ENCODE measurements at places on chromosomes 3 and 15.
A peak's percentile ranks its signal among the peaks of the same experiment; 100 is the strongest.

GRCh38 chr15:53126144-53126543 lies 336.0 kb upstream of the ONECUT1 start:
- DNase-seq: no peak

GRCh38 chr3:28840976-28841376 lies 439.9 kb upstream of the RBMS3 start:
- no peak for DNase-seq

- no peak for DNase-seq
These were observed 105.0 kb downstream of the CHRNA7 start for GRCh38 chr15:32135335-32135734.

GRCh38 chr3:104584682-104585081 lies 782.0 kb upstream of the ALCAM start:
- DNase-seq: no peak

DNA sequence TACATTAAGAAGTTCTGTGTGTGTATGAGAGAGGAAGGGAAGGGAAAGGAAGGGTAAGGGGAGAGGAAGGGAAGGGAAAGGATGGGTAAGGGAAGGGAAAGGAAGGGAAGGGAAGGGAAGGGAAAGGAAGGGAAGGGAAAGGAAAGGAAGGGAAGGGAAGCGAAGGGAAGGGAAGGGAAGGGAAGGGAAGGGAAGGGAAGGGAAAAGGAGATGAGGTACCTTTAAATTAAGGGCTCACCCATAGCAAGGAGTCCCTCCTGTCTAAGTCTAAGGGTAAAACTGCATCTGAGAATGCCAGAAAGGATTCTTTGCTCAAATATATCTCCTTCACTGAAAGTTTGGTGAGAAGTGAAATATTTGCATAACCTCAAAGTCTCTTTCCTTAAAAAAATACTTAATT lies 572.1 kb upstream of the ADAMTS9 start:
- no peak for DNase-seq

GRCh38 chr15:29150515-29151483 lies 118.8 kb downstream of the NSMCE3 start:
- DNase-seq: no peak

DNA sequence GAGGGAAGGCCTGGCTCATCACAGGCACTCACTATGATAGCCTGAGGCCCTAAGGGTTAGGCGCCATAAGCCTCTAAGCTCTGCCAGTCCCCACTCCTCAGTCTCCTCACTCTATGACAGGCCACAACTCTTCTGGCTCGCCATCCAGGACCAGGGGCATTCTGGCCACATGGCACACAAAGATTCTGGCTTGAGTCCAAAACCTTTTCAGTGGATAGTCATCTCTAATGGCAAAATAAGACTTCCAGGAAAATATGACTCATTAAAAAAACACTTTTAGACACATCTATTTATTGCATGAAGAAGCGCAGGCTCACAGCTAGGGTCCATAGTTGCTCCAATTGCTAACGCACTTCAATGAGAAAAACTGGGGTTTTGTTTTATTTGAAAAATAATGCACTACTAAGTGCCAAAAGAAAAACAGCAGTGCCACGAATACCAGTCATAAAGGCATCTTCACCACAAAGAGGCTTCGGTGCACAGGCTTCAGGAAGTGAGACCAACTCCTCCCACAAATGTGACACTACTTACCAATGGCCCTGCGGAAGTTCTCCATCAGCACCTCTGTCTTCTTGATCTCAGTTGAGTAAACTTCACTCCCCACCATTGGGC lies 11.1 kb downstream of the RUVBL1 start:
- DNase-seq: no peak

- no peak for DNase-seq
These were observed 45.8 kb upstream of the FBXL22 start for GRCh38 chr15:63551400-63551799.

DNA sequence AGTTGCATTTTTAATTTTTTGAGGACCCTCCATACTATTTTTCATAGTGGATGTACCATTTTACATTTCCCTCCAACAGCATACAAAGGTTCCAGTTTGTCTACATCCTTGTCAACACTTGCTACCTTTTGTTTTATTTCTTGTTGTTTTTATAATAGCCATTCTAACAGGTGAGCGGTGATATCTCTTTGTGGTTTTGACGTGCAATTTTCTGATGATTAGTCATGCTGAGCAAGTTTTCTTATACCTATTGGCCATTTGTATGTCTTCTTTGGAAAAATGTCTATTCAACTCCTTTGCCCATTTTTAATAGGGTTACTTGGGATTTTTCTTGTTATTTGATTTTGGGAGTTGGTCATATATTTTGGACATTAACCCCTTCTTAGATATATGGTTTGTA lies 187.0 kb downstream of the CDIN1 start:
- DNase-seq: no peak

GRCh38 chr3:14823910-14824629 lies 5.3 kb downstream of the FGD5 start:
- DNase-seq: no peak

- no peak for DNase-seq
These were observed 38.7 kb downstream of the RAB27A start for GRCh38 chr15:55250941-55251340.

- DNase-seq: no peak
These were observed 42.4 kb downstream of the TMEM40 start for GRCh38 chr3:12716605-12717151.

- no peak for DNase-seq
These were observed 362.5 kb upstream of the EPHA3 start for GRCh38 chr3:88744896-88745295.

GRCh38 chr3:134331811-134332199 lies 42.4 kb downstream of the AMOTL2 start:
- no peak for DNase-seq

DNA sequence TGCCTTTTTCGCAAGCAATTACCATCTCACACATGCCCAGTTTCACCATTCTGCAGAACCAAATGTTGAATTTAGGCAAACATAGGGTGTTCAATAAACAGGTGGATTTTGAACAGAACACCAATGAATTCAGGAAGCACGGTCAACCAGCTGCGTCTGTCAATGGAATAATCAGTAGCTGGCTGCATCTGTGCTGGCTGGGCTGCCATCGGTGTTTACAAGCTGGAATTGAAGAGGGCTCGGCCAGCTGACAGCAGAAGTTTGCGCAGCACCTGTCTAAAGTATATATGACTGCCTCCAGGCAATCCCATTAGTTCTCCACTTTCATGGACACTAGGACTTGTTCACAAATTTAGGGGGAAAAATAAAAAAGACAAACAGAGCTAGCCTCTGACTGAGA lies 996.4 kb upstream of the CFAP20DC start:
- no peak for DNase-seq

DNA sequence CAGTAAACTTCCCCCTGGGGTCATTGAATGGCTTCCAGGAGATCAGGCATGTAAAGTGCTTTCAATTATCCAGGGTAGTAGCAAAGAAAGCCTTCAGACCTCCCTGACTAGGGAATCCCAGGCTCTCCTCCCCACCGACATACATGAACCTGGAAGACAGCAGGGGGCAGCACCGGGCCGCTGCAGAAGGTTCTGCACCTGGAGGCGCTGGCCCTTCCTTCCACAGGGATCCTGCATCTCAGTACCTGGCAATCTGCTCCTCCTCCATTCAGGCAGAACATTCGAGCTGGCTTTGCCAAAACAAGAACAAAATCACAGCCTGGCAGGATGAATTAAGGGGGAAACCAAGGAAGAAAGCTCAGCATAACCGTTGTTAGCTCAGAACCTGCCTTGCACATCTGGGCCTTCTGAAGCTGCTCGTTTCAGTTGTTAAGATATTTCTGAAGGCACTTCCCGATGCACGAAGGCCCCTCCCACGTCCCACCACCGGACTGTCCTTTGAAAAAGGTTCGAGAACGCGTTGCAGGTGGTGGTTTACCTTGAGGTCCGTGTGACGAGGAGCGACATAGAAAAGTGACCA lies 237.7 kb downstream of the SLCO3A1 start:
- DNase-seq: no peak

DNA sequence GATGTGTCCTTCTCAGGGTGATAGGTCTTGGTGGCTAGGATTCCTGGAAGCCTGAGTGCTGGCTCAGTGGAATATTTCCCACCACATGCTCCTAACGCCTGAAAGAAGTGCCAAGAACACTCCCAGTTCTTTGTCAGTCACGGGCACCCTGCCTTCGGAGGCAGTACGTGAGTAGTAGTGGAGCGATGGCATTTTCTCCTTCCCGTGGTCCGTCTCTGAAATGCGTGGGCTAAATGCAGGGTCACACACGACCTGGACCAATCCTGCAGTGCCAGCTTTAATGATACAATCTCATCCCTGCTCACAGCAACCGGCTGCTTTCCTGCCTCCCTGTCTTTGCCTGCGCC lies 14.5 kb downstream of the H1-8 start:
- no peak for DNase-seq

DNA sequence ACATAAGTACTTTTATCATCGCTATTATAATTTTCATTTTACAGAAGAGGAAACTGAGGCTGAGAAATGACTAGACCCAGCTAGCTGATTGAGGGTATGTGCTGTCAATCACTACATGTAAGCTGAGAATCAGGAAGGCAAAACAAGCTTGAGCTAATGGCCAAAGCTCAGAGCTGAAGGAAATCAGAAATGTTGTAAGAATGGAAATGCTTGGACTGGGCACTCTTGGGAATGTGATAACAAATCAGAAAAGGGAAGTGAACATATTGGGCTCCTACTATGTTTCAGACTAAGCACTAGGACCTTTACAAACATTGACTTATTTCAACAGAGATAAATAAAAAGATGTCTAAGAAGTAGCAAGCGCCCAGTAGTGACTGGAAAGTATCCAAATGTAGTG lies 33.8 kb upstream of the BOC start:
- no peak for DNase-seq

DNA sequence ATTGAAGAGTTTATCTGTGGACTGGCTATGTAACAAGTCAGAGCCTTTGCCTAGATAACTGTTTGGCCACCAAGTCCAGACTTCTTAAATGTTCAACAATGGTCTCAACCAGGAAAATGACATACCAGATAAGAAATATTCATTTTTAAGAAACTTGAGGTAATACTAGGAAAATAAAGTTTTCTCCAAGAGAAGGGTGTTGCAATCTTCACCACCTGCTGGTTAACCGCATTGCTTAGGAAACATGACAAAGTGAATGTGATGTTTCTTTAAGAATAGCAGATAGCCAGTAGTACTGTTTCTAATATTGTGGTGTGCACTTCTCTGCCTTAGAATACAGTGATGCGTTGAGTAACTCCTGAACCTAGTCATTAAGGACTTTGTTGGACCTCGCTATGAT lies 321.5 kb upstream of the CADM2 start:
- DNase-seq: no peak

- DNase-seq: no peak
These were observed 2.5 kb downstream of the GRAMD2A start for GRCh38 chr15:72195101-72195511.

- no peak for DNase-seq
These were observed 49.2 kb downstream of the PDZRN3 start for GRCh38 chr3:73575519-73575918.

- DNase-seq: no peak
These were observed 75.5 kb downstream of the EBLN2 start for GRCh38 chr3:73136941-73137340.

DNA sequence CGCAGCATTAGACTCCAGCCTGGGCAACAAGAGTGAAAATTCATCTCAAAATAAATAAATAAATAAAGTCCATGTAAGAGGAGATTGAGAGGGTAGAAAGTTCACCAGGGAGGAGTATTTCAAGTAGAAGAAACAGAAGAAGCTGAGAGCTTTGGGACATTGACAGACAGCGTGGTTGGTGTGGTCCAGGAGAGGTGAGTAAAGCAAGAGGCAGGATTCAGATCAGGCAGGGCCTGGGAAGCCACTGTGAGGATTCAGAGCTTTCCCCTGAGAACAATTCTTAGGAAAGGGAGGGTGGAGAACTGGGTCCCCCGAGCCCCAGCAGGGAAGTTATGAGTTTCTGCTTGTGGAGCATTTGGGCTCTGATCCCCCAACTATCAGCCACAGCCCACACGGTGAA lies 54.2 kb upstream of the AMOTL2 start:
- DNase-seq: no peak

DNA sequence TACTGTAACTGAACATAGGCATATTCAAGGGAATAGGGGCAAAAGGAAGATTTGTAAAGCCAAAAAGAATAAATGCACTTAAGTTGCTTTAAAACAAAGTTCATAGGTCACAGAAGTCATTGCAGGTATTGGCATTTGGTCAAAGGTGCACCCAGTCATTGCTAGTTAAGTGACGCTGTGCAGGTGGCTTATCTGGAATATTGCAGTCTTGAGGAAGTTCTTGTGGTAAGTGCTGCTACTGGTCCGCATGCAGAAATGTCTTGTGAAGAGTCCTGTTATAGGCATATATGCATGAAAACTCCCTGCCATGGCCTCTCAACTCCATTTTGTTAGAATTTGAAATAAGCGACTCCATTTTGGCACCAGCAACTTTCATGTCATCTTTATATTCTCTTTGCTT lies 293.1 kb downstream of the GBE1 start:
- no peak for DNase-seq

GRCh38 chr15:27853624-27854455 lies 245.3 kb downstream of the OCA2 start:
- DNase-seq: no peak

GRCh38 chr3:147669077-147669476 lies 259.9 kb downstream of the ZIC1 start:
- DNase-seq: no peak

GRCh38 chr3:124256599-124256998 lies 264.7 kb upstream of the ROPN1 start:
- no peak for DNase-seq

DNA sequence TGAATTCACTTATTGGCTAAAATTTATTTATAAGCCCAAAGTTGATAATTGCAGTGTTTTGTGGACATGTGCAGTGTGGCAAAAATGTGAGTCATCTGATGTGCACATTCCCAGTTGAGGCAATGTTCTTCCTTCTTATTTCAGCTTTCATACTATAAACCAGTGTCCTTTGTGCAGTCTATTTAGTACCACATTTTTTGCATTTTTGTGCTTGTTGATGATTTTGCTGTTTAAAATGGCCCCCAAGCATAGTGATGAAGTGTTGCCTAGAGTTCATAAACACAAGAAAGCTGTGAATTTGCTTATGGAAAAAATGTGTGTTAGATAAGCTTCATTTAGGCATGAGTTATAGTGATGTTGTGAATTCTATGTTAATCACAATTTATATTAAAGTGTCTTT lies 19.4 kb upstream of the IL20RB start:
- no peak for DNase-seq

- no peak for DNase-seq
These were observed 55.2 kb upstream of the GBE1 start for GRCh38 chr3:81816473-81817250.

DNA sequence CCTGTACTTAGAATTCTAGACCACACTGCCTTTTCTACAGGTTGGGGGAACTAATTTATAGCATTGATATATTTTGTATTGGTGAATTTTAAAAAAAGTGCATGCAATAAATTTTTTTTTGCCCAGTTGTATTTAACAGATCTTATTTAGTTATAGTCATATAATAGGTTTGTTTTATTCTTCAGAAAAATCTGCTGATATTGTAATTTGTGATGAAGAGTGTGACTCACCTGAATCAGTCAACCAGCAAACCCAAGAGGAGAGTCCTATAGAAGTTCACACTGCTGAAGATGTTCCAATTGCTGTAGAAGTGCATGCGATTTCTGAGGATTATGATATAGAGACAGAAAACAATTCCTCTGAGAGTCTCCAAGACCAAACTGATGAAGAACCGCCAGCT lies 10.3 kb downstream of the ZNF639 start:
- DNase-seq: no peak

- DNase-seq: peak; percentile 20
These were observed 41.5 kb downstream of the DLG1 start for GRCh38 chr3:197256836-197257444.

Measured in stimulated activated CD4-positive, alpha-beta T cell treated with anti-CD3 and anti-CD28 coated beads, TNF-alpha, amount 100 ng/mL, for 48 hours (primary cell).